ENCODE measurements at places on chromosomes 4 and X. TPM values are rescaled to one million over a fixed set of nuclear protein-coding genes. Genes with fewer than 3 reads are reported as not detected.

- no peak for DNase-seq
Measured at GRCh38 chr4:86977621-86978184, 42.9 kb downstream of the AFF1 start.

GRCh38 chrX:68498044-68498507, 775 bp upstream of the YIPF6 start:
- no peak for DNase-seq

ENOPH1 gene
- total RNA-seq: 16.6 TPM

DNA sequence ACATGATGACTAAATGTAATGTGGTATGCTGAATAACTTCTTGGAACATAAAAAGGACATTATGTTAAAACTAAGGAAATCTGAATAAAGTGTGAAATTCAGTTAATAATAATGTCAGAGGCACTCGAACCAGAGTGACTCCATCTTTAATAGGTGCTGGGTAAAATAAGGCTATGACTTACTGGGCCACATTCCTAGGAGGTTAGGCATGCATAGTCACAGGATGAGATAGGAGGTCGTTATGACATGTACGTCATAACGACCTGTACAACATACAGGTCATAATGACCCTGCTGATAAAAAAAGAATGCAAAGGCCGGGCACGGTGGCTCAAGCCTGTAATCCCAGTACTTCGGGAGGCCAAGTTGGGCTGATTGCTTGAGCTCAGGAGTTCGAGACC, 28.9 kb upstream of the OPHN1 start:
- no peak for DNase-seq

LARP1B gene
- 13.5 TPM for total RNA-seq

DNA sequence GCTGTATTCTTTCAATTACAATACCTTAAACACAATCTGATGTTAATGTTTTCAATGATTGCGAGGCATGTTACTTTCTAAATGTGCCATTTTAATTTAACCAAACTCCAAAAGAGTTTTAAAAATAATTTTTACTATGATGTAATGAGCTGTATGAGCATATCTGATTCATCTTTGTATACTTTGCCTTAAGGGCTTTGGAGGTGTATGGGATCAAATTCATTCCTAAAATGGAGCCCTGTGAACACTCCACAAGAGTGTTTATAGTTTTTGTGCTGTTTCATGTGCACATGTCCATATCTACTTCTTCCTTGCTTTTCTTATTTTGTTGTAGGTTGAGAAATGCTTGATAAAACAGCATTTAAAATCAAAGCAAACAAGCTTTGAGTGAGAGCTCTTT, 82.4 kb downstream of the ATP10D start:
- DNase-seq: no peak

STK32B gene
- 0.31 TPM for total RNA-seq

DNA sequence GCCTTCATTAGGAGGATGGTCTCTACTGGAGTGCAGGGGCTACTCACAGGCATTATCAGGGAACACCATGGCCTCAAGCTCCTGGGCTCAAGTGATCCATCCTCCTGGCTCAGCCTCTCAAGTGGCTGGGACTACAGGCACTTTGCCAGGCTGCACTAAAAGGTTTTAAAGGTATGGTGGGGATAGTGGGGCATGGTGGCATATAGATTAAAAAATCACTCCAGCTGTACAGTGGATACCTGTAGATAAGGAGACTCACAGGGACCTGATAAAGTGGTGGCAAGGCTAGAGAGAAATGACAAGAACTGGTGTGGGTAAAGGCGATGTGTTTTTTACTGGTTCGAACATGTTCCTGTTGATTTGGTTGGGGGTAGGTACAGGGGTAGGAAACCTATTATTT, 5.9 kb downstream of the ZAR1 start:
- DNase-seq: no peak

MAGEA3 gene
- total RNA-seq: not detected

GRCh38 chrX:81925812-81926211, 723.9 kb downstream of the SH3BGRL start:
- no peak for DNase-seq

- DNase-seq: no peak
Measured at GRCh38 chrX:103157496-103158316, 57.2 kb upstream of the BEX4 start.

- no peak for DNase-seq
Measured at GRCh38 chrX:143027275-143027674, 1.5 kb downstream of the SPANXN4 start.

RHOXF1 gene
- not detected for total RNA-seq

DNA sequence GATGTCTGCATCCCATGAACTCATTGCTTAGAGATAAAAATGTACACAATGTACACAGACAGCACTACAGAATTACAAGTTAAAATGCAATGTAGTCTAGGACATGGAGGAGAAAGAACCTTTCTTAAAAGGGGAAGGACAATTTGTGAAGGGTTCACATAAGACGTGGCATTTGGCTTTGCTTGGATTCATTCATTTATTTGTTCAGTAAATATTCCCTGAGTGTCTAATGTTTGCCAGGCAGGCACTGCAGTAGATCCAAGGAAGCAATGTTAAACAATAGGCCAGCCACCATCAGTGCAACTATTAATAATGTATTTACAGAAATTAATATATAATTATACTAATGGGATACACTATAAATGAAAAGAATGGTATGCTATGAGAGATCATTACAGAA, 94.4 kb downstream of the GRIA2 start:
- no peak for DNase-seq

DNA sequence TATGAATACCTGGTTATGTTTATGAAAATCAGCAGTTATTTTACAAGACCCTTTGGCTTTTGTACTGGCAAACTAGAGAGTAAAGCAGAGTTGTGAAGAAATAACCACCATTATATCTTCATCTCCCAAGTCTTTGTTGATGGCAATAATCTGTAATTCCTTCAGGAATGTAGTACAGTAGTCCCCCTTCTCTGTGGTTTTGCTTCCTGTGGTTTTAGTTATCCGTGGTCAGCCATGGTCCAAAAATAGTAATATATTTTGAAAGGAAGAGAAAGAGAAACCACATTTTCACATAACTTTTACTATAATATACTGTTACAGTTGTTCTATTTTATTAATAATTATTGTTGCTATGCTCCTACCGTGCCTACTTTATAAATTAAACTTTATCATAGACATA, 27.8 kb downstream of the BANK1 start:
- DNase-seq: no peak

DNA sequence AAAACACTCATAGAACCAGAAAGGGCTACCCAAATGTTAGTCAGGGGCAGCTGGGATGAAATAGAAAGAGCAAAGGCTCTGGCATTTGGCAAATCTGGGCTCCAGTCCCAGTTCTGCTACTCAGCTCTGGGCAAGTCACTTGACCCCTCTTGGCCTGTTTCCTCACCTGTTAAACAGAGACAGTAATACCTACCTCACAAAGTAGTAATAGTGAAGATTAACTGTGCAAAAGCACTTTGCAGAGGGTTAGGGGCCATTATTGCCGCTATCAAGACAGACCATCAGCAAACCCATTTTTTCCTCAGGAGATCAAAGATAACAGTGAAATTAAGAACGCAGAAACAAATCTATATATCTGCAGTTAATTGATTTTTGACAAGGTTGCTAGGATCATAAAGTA, 20.6 kb downstream of the ZBTB33 start:
- DNase-seq: no peak

GRCh38 chrX:4978613-4979012, 1250.1 kb downstream of the NLGN4X start:
- no peak for DNase-seq

DNA sequence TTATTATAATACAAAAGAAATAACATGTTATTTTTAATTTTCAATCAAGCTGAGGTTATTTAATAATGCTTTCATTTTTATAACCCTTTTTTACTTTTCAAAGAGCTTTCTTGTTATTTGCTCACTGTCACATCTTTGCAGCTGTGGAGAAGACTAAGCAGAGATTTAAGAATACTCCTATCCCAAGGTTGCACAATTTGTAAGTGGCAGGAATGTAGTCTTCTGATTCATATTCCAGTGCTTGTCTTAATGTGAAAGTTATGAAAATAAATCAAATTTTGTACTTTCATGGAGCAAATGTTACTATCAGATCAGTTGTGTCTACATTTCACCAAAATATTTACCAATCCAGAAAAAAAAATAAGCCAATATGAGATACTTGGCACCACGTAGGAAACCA, 86.6 kb downstream of the DDIT4L start:
- DNase-seq: no peak

GRCh38 chrX:56130436-56130835, 101.7 kb upstream of the KLF8 start:
- DNase-seq: no peak

DNA sequence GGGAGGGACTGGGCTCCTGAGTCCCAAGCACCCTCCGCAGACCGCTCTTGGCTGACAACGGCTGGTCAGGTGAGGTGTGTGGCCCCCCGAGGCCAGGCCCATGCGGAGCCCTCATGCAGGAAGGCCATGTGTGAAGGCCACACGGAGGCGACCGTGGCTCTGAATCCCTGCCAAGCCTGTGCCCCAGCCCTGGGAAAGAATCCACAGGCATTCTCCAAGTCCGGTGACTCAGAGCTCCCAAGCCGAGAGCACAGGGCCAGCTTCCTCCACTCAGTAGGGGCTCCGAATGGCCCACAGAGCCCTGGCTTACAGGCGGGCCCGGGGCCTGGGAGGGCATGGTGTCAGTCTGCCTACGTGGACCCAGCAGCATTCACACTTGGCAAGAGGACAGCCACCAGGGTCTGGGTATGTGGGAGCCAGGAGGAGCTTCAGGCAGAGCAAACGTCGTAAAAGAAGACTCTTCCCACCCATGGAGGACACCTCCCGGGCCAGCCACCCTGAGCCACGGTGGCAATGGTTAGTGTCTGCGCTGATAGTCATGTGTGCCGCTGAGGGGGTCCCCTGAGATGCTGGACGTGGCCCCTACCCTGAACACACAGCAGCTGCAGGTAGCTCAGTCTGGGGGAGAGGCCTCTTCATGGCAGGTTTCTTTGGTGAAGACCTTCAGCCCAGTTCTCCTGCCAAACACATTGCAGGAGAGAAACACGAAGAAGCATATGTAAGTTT, 105.7 kb downstream of the PSAPL1 start:
- DNase-seq: no peak

- no peak for DNase-seq
Measured at GRCh38 chr4:46267866-46268265, 122.1 kb downstream of the GABRA2 start.

CSAG3 gene
- total RNA-seq: not detected

DNA sequence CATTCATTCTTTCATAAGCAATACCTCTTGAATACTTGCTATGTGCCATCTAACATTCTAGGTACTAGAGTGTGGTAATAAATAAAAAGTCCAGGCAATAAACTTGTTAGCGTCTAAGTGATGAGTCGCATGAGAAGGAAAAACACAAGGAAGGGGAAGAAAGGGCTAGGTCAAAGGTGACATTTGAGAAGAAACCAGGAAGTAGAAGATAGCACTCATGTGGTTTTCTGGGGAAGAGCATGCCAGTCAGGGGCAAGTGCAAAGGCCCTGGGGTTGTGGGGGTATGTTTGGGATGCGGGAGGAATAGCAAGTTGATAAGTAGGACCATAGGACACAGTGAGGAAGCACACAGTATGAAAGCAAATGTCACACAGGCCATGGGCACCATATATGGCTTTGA, 157.0 kb downstream of the TSPAN5 start:
- no peak for DNase-seq

DNA sequence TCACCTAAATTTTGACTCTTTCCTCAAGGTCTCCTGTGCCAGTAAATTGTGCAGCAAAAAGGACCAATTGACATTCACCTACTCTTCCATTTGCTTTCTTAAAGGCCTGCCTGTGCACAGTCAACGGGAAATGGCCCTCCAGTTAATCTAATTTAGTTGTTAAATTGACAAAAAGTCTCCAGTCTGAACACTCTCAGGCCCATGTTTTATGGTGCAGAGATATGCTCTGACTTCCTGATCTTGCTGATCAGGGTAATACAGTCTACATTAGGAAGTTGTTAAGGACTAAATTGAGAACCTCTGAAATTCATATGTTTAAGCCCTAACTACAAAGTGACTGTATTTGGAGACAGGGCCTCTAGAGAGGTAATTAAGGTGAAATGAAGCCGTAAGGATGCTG, 133.6 kb upstream of the IL15 start:
- DNase-seq: no peak

DNA sequence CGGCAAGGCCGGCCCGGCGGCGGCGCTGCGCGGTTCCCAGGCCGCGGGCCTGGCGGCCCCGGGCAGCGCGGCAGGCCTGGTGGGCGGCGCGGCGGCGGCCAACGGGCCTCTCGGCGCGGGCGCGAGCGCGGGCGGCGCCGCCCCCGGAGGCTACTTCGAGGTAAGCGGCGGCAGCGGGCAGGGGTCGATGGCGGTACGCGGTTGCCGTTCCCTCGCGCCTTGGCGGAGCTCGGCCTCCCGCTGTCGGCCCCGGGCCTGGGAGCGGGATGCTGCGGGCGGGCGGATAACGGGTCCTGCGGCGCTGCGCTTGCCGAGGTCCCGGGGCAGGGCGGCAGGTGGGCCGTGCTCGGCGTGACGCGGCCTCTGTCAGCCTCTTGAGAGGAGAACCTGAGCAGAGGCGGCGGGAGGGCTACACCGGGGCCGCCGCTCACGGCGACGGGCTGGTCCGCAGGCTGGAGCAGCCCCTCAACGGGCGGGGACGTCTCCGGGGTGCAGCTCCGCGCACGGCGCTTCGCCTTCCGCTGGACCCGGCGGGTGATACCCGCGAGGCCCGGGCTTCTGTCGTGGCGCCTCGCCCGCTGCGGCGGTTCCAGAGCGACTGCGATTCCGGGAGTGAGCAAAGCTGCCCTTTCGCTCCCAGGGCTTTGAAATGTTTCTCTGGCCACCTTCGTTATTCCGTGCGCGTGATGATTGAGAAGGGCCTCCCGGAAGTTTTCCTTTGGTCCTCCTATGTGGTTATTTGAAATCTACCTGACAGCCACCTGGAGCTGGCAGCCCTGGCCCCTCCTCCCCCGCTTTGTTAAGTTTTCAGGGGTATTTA, 774 bp downstream of the FAM193A start:
- DNase-seq: no peak

ERAS gene
- not detected for total RNA-seq

DNA sequence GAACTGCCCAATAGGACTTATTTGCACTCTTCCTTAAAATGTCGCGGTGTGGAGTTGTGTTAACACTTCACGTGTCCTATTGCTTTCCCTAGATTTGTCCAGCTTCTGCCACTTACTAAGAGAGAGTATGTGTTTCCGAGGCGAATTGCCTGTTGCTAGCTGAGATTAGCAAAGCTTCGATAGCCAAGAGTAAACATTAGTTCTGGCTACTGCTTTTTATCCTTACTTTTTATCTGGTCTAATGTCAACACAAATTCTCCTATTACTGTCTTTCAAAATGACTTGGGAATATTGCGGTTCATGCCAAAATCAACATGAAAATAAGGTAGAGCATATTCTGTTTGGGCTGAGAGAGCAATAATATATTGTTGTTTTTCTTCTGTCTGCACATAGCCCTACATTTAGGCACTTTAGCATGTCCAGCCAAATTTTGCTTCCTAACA, 90.4 kb upstream of the VEGFC start:
- no peak for DNase-seq
